T-cell (primary cell): ENCODE measurements at places on chromosomes 11 and 22.

DNA sequence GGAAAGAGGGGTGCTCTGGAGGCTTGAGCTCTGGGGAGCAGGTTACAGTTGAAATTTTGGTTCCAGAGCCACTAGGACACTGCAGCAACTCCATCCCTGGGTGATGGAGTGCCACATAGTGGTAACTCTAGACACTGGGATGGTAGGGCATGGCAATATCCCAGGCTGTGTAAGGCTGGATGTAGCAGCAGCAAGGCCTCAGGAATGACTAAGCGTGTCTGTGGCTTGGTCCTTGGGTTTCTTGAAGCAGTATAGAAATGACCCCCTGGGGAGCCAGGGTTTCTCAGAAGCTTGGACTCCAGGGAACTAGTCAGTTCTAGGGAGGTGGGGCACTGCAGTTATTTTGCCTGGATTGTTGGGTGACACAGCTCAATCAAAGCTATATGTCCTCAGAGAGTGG lies 8.1 kb downstream of the MS4A4A start:
- H3K27me3 ChIP-seq: peaks cover 11% of the 10 kb centered on the region
- no peaks in the 10 kb centered on the region for H3K4me1 ChIP-seq
- DNase-seq: no peak
- no peak overlapping the region for H3K4me3 ChIP-seq

- DNase-seq: no peak
- H3K4me1 ChIP-seq: no peaks in the 10 kb centered on the region
- H3K36me3 ChIP-seq: no peaks in the 10 kb centered on the region
- no peak overlapping the region for H3K27ac ChIP-seq
- H3K27me3 ChIP-seq: no peaks in the 10 kb centered on the region
Observed at GRCh38 chr11:80443177-80443576, 1002.3 kb upstream of the TENM4 start.

- no peak overlapping the region for H3K4me3 ChIP-seq
- H3K27ac ChIP-seq: no peak overlapping the region
- peaks cover 44% of the 10 kb centered on the region for H3K27me3 ChIP-seq
- H3K4me1 ChIP-seq: no peaks in the 10 kb centered on the region
Observed at GRCh38 chr11:120303004-120303637, 22.0 kb upstream of the TLCD5 start.

DNA sequence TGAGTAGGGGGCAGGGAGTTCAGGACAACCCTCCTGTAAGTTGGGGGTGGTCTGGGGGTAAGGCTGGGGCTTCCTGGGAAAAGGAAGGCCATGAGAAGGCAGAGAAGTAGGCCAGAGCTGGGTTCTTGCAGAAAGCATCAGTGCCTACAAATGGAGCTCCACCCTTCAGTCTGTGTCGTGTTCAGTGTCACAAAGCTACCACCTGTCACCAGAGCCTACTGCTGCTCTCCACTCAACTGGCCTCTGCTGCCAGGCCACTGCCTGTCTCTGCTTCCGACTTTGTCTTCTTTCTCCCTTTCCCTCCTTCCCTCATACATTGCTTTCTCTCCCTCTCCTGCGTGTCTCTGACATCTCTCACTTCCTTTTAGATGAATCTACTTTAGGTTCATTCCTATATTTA lies 3.4 kb upstream of the WBP2NL start:
- no peak overlapping the region for H3K27ac ChIP-seq
- no peak for DNase-seq
- peaks cover 23% of the 10 kb centered on the region for H3K4me1 ChIP-seq
- no peaks in the 10 kb centered on the region for H3K36me3 ChIP-seq
- H3K4me3 ChIP-seq: no peak overlapping the region
- H3K27me3 ChIP-seq: no peaks in the 10 kb centered on the region
